ENCODE measurements at places on chromosomes 12 and 14. TPM values are rescaled to one million over a fixed set of nuclear protein-coding genes. Genes with fewer than 3 reads are reported as not detected.

DNA sequence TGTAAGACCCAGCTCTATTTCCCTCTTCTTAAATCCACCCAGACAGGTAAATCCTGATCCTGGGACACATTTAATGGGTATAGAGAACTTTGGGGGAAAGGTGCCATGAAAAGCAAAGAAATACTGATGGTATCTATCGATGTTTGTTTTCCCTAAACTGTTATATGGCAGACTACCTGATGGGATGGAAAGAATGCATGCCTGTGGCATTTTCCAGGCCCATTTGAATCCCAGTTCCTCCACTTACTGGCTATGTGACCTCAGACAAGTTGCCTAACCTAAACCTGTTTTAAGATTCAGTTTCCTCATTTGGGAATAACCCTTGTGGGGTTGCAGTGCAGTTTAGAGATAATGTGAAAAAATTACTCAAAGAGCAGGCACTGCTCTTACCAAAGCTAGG is 404.5 kb downstream of the FUT8 start:
- DNase-seq: no peak
- H3K4me1 ChIP-seq: no peaks in the 10 kb centered on the region
- H3K4me3 ChIP-seq: no peak overlapping the region
- H3K27me3 ChIP-seq: no peaks in the 10 kb centered on the region

- no peak overlapping the region for H3K4me3 ChIP-seq
- H3K36me3 ChIP-seq: no peaks in the 10 kb centered on the region
- H3K27ac ChIP-seq: no peak overlapping the region
- peaks cover 30% of the 10 kb centered on the region for H3K4me1 ChIP-seq
- no peak for DNase-seq
- H3K27me3 ChIP-seq: no peaks in the 10 kb centered on the region
These were observed 25.3 kb downstream of the DTX1 start for GRCh38 chr12:113081873-113082272.

FAM90A1 gene
- 0.30 TPM for total RNA-seq

KRT2 gene
- total RNA-seq: not detected
